ENCODE measurements at places on chromosomes 2 and 18.

- DNase-seq, result no peak
Measured at GRCh38 chr2:200446612-200447011, 63.3 kb downstream of the KCTD18 start.

GRCh38 chr2:1721706-1722646, 22.3 kb downstream of the PXDN start:
- no peak for DNase-seq

DNA sequence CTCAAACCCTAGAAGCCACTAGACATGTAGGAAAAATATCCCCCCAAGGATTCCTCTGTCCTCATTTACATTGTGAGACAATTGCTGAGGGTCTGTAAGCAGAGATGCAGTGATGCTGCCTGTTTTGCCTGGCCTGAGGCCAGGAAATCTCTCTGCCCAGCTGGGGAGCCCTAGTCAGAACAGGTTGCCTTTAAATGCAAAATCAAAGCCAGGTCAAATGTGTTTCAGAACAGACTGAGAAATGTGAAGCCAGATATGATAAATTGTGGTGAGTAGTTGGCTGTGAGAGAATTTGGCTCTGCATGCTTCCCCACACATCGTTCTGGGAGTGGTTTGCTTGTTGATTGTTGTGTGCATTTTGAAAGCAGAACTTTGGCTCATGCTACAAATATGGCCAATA, 38.4 kb upstream of the NXPH2 start:
- DNase-seq, result no peak

DNA sequence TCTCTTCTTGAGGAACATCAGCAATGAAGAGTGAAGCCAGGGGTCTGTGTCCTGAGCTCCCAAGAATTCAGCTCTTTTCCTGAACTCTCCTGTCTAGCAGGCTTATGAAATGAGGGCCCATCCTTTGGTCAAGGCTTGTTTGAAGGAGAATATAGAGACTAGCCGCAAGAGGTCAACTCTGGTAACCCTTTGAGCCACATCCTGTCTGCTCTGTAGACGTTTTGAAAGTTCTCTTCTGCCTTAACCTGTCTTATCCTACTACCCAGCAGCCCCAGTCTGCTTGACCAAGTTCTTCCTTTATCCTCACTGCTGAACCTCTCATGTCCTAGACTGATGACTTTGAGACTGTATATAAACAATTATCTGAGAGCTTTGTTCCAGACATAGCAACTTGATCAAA, 5.4 kb downstream of the SEMA4F start:
- no peak for DNase-seq

GRCh38 chr2:3264010-3264744, 113.4 kb downstream of the EIPR1 start:
- DNase-seq, result no peak

DNA sequence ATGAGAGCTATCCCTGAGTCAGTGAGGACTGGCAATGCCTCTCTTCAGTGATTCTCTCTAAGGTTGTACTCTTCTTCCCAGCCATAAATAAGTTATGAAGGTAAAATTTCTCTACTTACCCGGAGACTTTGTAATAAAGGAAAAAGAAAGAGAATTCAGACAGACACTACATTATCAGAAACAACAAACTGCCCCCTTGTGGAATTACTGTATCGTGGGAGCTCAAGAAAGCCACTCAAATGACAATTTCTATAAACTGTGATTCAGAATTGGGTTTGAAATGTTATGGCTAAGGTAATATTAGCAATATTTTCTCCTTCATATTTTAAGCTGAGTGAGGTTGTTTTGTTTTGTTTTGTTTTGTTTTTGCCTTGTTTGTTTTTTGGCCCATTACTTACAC, 155.8 kb upstream of the TANK start:
- DNase-seq, result no peak

DNA sequence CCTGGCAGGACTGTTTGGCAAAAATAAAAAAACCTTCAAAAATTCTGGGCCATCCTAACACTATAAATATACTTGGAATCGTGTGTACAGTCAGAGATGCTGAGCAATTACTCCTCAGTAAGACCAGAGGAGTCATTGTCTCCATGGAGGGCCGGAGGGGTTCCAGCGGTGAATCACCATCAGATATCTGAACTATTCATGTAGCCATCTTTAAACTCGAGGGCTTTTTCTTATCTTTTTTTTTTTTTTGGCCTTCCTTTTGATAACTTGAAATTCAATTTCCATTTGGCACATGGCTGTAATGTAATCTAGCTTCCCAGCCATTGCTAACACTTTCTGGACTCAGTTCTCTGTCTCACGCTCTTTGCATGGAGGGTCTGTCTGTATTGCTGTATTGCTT, 7.4 kb upstream of the FHL2 start:
- DNase-seq, result no peak

- no peak for DNase-seq
Measured at GRCh38 chr18:59127047-59127446, 12.6 kb upstream of the SEC11C start.

DNA sequence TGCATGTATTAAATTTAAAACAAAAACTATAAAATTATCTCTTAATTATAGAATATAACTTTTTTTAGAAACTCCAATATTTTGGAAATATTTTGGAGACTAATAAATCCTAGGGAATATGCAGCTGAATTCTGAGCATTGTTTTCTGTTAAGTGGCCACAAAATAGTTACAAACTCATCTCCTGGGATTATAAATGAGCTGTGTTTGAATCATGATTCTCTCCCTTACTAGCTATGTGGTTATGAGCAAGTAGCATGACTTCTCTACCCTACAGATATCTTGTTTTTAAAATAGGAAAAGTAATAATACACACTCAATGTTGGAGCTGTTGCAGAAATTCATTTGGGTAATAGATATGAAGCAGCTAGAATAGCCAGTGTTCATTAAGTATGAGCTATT, 137.9 kb upstream of the ITGA4 start:
- no peak for DNase-seq

DNA sequence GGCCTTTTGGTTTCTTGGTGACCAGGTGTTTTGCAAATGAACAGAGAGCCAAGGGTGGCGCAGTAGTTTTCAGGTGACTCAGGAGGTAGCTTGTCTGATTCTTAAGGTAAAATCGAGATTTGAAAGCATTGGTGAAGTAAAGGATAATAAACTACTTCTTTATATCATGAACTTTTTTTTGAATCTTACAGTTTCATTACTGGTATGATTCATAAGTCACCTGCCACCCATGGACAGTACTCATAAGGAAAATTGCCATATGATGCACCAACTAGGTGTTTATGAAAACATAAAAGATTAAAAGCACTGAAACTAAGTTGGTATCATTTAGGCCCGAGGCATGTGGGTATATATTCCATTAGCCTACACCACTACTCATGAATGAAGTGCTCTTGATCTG, 84.1 kb upstream of the MGAT5 start:
- no peak for DNase-seq

DNA sequence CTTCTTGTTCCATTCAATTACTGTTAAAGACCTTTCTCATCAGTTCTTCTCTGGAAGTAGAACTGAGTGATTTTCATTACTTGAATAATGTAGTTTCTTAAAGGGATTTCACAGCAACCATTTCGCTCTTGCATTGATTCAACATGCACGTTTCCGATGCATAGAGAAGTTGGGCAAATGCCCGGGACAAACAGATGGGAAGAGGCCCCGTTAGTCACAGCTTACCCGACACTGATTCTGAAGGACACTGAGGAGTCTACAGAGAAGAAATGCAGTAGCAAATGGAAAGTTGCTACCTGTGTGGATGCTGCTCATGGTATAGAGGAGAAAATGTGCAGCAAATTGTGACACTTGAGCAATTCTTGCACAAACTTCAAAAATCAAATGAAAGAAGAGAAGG, 32.3 kb upstream of the GCG start:
- DNase-seq, result no peak

All from esophagus squamous epithelium (tissue), 5 donors.